ENCODE measurements at places on chromosomes 2 and 18.

GRCh38 chr2:11778923-11779757 is 32.7 kb downstream of the LPIN1 start:
- DNase-seq, result no peak

DNA sequence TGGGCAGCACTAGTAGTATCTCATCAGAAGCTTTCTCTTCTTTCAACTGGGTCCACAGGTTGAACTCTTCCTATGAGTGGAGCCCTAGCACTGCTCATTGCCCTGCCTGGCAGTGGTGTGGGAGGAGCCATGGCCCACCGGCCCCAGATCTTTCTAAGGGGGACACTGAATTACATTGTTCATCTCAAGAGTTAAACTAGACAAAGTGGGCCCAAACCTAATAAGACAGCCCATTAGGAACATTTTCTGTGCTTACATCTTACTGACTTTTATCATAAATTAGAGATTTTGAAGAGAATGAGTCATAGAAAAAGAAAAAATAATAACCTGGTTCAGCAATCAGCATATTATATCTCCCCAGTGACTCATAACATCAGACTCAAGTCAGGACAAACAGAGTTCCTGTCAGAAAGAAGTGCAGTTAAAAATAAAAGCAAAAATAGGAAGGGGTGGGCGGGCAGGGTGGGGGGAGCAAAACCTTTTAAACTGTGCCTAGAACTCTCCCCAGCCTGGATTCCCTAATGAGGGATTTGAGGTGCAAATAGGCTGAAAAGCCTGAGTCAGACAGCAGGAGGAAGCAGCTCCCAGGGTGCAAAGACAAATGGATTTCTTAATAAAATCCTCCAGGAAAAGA is 161.6 kb upstream of the TRIB2 start:
- DNase-seq, result no peak

- DNase-seq, result no peak
Observed at GRCh38 chr2:240997141-240997855, 1.1 kb upstream of the SNED1 start.

- DNase-seq, result no peak
Observed at GRCh38 chr2:230738391-230738811, 25.8 kb downstream of the CAB39 start.

DNA sequence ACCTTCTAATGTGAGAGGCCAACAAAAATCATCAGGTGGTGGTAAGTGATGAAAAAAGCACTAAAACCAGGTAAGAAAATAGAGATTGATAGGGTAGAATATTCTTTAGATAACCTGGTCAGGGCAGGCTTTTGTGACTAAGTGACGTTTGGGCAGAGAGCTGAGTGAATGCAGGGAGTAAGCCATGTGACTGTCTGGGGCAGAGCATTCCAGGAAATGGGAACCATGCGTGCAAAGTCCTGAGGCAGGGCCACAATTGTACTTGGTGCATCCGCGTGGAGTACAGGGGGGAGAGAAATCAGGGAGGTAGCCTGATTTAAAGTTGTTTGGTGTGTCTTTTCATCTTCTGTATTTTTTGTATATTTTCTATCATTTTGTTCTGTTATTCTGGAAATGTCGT is 102.5 kb downstream of the LYPD6B start:
- no peak for DNase-seq

DNA sequence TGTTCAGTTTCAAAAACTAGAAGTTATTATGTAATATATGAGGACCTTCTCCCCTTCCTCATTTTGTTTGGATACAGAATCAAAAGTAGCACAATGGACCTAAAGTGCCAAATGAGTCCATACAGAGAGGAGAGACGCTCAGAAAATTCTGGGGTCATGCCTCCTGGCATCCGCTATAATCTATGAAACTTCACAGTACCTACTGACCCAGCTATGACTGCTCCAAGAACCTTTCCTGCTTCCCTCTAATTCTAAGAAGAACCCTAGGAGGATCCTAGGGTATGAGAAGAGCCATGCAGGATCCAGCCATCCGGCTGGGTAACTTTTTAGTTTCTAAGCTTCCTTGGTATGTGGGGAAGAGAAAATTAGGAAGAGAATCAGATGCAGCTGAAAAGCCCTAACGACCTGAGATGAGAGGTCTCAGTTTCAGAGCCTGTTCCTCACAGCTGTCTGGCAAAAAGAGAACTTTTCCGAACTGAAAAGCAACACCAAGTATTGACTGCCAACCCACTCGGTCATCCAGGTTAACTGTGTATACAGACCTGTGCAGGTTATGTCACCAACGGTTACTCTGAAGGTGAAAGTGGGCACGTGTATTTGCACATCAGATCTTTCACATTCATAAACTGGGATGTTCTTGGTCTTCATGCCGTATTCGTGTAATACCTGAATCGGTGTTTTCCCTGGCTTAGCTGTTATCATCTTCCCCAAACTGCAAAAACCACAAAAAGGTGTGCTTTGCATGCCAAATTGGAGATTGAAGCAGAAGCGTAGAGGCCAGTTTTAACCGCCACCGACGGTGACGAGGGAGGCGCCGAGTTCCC is 1.1 kb downstream of the PRKRA start:
- DNase-seq, result no peak

GRCh38 chr2:128710729-128711128 is 392.1 kb upstream of the HS6ST1 start:
- no peak for DNase-seq

DNA sequence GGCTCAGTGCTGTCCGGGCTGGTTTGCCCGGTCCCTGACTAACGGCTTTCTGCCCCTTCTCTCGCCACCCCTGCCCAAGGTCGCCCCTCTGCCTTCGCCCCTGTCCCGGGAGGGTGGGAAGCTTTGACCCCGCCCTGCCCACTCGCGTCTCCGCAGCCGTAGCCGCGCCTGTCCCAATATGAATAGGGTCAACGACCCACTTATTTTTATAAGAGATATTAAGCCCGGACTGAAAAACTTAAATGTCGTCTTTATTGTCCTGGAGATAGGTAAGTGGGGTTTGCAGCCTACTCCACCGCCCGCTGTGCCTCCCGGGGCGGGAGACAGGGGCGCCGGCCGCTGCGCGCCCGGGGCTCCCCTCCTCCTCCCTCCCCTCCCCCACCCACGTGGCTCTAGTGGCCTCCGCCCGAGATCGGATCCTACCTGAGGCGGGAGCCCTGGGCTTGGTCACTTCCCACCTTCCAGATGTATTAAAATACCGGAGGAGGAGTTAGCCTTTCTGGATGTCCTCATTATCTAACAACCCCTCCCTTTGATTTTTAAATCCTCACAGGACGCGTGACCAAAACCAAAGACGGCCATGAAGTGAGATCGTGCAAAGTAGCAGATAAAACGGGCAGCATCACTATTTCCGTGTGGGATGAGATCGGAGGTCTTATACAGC is 633 bp downstream of the NABP1 start:
- DNase-seq, result peak; percentile 35

GRCh38 chr18:73741946-73742345 is 405.7 kb downstream of the FBXO15 start:
- DNase-seq, result no peak

GRCh38 chr2:219215871-219216534 is 2.8 kb downstream of the ABCB6 start:
- DNase-seq, result no peak

GRCh38 chr2:56260415-56260814 is 76.6 kb downstream of the CCDC85A start:
- DNase-seq, result no peak

GRCh38 chr2:236166796-236167296 is 1.3 kb downstream of the GBX2 start:
- peak; percentile 26 for DNase-seq

DNA sequence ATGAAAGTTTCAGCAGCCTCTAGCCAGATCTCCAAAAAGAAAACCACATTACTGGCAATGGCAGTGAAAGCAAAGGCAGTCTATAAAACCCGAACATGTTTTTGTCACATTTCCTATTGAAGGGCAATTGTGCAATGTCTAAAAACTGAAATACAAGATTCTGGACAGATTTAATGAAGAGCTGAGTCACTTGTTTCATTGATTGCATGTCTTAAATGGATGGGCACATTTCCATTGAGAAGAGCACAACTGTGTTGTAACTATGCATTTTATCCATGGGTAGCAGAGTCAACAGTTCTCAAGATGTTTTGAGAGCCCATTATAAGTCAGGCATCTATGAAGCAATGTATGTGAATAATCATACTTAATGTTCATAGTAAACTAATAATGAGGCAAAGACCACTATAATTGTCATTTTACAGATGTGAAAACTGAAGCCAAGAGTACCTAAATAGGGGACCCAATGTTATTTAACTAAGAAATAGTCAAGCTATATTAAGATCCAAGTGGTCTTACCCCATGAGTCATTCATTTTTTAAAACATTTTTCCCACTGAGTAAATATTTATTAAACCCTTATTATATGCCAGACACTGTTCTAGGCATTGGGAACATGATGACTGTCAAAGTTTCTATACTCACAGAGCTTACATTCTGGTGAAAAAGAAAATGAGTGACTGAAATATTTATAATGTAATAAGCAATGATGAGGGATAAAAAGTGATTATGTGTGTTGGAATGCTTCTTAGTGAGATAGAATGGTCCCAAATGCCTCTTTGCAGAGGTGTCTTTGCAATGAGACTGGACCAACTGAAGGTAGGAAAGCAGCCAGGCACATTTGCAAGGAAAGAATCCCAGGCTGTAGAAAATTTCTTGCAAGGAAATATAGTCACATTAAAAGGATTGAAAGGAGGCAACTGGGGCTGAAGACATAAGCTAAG is 818.9 kb upstream of the ACVR2A start:
- DNase-seq, result no peak

GRCh38 chr18:74506448-74507084 is 10.4 kb downstream of the CNDP2 start:
- DNase-seq, result no peak

- no peak for DNase-seq
Observed at GRCh38 chr18:77766421-77766820, 516.8 kb downstream of the GALR1 start.

- no peak for DNase-seq
Observed at GRCh38 chr2:39275016-39275415, 31.2 kb upstream of the CDKL4 start.

- DNase-seq, result no peak
Observed at GRCh38 chr2:224560549-224560948, 24.6 kb downstream of the CUL3 start.

GRCh38 chr2:172614932-172615331 is 59.0 kb downstream of the PDK1 start:
- no peak for DNase-seq

- no peak for DNase-seq
Observed at GRCh38 chr2:39685126-39685525, 19.4 kb downstream of the TMEM178A start.

GRCh38 chr2:151691631-151692030 is 42.6 kb downstream of the NEB start:
- DNase-seq, result no peak

GRCh38 chr2:101750688-101751087 is 53.2 kb downstream of the MAP4K4 start:
- no peak for DNase-seq

DNA sequence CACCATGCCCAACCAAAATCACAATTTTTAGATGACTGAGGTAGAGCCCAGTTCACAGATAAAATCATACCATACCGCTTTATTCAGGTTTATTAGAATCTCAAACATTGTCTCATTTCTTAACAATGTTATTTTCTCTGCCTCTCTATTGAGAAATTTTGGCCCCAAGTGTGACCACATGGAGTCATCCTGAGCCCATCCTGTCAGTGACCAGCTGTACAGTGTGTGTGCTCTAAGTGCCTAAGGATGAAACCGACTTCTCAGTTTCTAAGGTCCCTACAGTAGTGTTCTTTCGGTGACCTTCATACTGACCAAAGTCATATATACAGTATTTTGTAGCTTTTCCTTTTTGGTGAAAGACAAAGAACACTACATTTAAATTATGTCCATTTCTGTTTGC is 123.7 kb upstream of the MSTN start:
- no peak for DNase-seq

GRCh38 chr2:216031960-216032689 is 18.8 kb upstream of the MREG start:
- no peak for DNase-seq

- DNase-seq, result no peak
Observed at GRCh38 chr2:32136097-32136496, 29.6 kb upstream of the SLC30A6 start.

DNA sequence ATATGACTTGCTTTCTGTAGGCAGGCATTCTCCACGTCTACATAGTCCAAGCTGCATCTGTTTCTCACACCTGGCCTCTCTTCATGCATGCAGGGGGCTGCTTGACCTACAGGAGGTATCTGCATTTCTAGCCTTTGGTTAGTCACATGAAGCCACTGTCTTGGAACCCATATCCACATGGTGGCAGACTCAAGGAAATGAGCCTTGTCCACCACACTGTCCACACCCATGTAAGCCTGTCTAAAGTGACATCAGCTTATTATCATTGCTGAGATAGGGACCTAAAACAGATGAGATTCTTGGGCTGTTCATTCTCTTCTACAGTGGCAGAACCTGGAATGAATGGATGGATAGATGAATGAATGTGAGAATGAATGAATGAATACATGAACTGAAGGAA is 160.4 kb downstream of the DOCK10 start:
- DNase-seq, result no peak

- DNase-seq, result no peak
Observed at GRCh38 chr2:68100189-68100588, 37.4 kb upstream of the C1D start.

DNA sequence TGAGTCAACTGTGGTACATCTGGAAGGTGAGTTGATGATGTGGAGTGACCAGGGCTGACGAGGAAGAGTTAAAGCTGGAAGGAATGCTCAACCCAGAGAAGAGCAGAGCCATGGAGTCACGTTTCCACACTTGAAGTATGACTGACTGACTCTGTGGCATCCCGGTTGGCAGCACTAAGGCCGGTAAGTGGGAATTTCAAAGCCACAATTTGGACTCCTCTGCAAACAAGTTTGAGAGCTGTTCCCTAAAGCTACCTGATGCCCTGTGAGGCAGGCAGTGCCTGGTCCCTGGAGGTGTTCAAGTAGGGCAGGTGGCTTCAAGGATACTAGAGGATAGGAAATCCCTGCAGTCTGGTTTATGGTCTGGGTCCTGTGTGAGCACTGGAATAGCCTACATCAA is 69.3 kb upstream of the ITGB6 start:
- no peak for DNase-seq

GRCh38 chr2:66269166-66269565 is 165.8 kb upstream of the MEIS1 start:
- DNase-seq, result no peak

DNA sequence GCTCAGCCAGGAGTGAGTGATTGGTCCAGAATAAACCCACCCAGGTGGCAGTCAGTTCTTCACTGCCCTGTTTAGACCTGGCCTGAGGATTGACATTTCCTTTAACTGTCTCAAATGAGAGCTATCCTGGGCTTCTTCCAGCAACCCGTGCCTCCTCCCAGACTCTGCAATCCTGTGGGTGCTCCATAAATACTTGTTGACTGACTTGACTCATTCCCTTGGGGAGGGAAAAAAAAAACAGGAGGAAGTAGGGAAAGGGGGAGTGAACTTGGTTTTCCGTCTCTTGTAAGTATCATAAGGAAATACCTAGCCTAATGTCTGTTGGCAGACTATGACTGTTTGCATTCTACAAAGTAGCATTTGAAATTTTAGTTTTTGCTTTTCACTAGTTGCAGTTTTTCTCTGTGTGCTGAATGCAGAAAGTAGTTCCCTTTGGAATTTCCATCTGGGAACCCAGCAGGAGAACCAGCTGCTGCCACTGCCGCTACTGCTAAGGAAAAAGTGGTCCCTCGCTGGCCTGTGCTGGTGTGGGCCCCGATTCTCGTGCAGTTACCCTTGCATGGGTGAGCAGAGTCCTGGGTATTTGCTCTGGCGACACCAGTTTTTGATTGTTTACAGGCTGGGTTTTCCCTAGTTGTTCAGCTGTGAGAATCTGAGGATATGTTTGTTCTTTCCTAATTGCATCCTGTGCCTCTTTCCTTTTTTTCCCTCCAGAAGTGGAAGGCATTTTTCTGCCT is 78.8 kb downstream of the TGOLN2 start:
- no peak for DNase-seq
